ENCODE measurements at places on chromosomes 6 and 20. TPM values are rescaled to one million over a fixed set of nuclear protein-coding genes. Genes with fewer than 3 reads are reported as not detected.

DNA sequence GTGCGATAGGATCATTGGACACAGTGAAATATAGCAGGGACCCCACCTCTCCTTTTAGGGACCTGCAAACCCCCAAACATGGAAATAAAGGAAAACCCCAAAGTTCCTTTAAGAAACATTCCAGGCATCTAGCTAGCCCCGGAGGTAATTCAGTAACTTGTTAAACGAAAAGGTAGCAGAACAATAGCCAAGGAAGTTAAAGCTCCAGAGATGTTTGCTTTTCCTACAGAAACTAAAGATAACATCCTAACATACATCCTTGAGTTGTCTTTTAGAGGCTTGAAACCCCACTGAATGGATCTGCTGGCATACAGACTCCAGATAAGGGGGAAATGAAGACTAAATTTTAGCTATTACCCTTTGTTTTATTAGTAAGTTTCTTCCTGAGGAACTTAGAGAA, 51.0 kb downstream of the FAM184A start:
- DNase-seq: no peak

GRCh38 chr20:46268131-46268614, 40.1 kb downstream of the CDH22 start:
- DNase-seq: no peak

OTOR gene
- not detected for total RNA-seq

EXOC2 gene
- total RNA-seq: 36.5 TPM

GRCh38 chr6:167781868-167782267, 44.8 kb upstream of the AFDN start:
- DNase-seq: no peak

DNA sequence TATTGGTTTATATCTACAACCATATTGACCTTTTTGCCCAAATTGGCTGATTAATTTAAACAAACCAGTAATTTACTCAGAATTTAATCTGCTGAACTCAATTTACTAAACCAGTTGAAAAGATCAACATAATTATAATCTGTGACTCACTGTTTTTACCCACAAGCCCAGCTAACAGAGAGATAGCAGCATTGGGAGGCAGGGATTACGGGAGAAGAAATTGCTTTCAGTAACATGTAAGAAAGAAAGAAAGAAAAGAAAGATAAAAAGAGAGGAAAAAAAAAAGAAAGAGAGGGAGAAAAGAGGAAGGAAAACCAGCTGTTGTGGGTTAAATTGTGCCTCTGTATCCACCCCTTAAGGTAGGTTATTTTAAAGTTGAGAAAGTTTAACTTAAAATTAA, 13.3 kb upstream of the RHAG start:
- no peak for DNase-seq

Measured in glomerular endothelial cell (primary cell).